ENCODE measurements at places on chromosomes 7 and 10. TPM values are rescaled to one million over a fixed set of nuclear protein-coding genes. Genes with fewer than 3 reads are reported as not detected.

- DNase-seq, result peak; percentile 88
Observed at GRCh38 chr7:151271699-151272355, 23.3 kb upstream of the SMARCD3 start.

DNA sequence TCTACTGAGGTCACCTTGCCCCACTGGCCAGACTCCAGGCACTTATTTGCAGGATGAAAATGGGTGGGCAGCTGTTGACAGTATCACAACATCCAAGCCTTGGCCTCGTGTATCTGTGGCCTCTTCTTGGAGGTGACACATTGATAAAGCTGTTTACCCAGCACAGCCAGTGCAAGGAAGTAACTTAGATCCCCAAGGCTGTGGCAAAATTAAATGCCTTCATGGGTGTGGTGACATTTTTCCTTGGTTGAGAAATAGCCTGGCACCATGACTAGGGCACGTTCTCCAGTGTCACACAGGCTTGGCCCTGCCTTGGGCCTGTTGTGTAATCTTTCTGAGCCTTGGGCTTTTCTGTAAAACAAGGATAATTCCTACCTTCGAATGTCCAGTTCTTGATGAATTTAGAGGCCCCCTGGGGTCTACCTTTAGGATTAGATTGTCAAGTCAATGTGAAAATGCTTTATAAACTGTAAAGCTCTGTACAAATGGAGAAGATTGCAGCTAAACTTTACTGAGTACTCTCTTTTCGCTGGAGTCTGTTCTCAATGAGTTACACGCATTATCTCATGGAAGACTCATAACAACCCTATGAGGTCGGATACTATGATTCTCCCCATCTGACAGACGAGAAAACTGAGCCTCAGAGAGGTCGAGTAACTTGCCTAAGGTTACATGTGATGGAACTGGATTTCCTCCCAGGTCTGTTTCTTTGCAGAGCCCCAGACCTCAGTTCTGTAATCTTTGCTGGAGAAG, 46.7 kb upstream of the LOXL4 start:
- DNase-seq, result no peak

DNA sequence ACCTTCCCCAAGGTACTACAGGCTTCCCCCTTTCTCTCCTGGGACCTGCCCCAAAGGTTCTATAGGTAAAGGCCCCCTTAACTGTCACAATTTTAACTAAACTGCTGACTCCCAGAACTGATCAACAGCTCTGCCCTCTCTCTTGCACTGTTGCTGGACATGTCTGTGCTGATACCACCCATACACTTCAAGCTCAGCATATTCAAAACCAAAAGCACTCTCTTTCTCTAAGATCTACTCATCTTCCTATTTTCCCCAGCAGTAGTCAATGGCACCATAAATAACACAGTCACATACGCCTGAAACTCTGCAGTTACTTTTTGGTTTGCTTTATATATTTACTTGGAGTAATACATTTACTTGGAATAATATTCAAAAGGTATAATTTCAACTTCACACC, 12.3 kb downstream of the OSBPL3 start:
- no peak for DNase-seq

DNA sequence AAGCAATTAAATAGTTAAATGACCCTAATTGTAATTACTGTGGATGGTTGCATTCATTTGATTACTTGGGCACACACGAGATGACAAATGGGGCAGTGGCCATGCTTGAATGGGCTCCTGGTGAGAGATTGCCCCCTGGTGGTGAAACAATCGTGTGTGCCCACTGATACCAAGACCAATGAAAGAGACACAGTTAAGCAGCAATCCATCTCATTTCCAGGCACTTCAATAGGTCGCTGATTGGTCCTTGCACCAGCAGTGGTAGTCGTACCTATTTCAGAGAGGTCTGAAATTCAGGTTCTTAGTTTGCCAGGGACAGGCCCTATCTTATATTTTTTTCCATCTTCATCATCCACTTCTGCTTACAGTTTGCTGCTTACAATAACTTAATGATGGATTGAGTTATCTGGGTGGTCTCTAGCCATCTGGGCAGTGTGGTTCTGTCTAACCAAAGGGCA, 8.3 kb downstream of the PCBD1 start:
- peak; percentile 85 for DNase-seq

GRCh38 chr10:89873055-89873454, 171.7 kb downstream of the KIF20B start:
- DNase-seq, result no peak

GRCh38 chr10:58859526-58859925, 316.9 kb upstream of the PHYHIPL start:
- DNase-seq, result no peak

GRCh38 chr7:30800785-30801252, 29.6 kb downstream of the MINDY4 start:
- peak; percentile 83 for DNase-seq

DNA sequence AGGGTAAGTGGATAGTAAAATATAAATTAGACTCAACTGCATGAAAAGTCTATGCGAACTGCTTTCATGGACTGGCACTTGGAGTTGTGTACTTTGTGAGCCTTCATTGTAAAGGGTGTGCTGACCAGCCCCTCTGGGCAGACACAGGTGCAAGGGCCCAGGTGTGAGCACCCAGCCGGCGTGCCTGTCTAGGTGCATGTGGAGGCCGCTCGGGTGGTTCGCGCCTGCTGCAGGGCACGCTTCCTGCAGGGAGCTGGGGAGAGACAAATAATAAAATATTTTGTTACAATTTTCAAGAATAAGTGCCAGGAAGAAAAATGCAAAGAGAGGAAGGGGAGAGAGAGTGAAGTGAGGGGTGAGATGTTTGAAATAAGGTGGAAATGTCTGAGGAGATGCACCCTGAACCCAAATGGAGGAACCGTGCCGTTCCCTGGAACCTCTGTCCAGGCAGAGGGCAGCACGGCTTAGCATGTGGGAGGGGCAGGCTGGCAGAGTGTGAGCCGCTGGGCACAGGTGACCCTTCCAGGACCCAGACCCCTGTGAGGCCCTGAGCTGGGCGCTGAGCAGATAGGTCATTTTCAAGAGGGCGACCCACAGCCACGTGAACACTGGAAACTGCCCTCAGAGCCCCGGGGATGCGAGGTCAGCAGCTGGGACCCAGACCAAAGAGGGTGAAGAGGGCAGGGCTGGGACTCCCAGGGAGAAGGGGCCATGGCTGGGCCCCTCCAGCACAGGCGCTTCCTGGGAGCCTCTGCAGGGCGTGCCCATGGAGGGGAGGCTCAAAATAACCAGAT, 28.7 kb downstream of the RNF32 start:
- no peak for DNase-seq

DNA sequence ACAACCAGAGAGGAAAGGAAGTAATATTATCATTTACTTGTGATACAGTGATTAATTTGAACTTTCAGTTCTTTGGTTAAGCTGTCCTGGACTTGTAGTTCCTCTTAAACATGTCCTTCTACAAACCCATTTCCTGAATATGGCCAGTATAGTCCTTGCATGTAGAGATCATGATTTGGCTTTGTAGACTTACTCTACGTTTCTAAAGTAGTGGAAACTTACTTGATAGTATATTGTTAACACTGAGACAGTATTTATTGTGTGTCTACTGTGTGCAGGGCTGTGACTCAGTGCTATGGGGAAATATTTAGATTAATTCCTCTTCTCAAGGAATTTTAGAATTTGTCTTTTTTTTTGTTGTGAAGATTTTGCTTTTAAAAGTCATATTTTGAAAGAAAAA, 109.5 kb downstream of the NRF1 start:
- peak; percentile 33 for DNase-seq

DNA sequence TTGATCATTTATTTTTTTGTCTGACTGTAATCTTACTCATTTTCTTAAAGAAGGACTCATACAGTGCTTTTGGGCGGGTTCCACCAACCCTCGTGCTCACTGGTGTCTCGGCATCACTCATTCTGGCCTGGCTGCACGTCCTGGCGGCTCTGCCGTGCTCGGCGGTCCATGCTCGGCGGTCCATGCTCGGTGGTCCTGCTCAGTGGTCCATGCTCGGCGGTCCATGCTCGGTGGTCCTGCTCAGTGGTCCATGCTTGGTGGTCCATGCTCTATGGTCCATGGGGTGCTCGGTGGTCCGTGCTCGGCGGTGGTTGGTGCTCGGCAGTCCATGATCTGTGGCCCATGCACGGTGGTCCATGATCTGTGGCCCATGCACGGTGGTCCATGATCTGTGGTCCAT, 72.5 kb downstream of the WDR37 start:
- DNase-seq, result no peak

GRCh38 chr10:119428789-119429188, 113.7 kb downstream of the RGS10 start:
- peak; percentile 93 for DNase-seq

DNA sequence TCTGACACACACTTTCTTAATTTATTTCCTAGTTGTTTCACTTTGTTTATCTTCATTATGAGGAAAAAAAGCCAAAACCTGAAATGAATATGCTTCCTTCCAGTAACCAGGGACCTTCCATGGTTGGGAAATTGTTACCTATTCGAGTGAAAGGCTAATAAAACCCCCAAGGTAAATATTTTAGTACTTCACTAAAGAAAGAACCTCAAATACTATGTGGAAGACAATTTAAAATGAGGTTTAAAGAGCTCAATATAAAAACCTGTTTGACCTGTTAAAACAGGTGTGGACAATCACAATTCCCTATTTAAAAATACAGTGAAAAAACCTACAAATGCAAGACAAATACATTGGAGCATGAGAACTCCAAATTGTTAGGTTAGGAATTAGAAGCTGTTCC, 192.6 kb downstream of the CFTR start:
- DNase-seq, result no peak

GRCh38 chr7:138607216-138608126, 93.7 kb downstream of the SVOPL start:
- DNase-seq, result no peak

DNA sequence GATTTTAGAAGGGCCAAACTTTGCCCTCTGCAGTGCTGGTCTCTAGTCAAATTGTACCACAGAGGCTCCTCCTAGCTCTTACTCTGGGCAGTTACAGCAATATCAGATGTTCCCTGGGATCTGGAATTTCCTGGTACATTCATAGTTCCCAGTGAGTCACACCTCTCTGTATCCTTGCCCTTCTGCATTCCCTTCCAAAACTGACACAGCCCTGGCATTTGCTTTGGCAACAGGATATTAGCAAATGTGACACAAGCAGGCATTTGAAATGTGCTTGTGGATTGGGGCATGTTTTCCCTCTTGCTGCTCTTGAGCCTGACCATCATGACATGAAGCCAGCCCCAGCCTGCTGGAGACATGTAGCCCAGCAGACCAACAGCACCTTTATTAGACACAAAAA, 284.7 kb upstream of the AKR1E2 start:
- DNase-seq, result peak; percentile 77

- DNase-seq, result no peak
Observed at GRCh38 chr7:1616741-1617140, 46.9 kb upstream of the PSMG3 start.

DNA sequence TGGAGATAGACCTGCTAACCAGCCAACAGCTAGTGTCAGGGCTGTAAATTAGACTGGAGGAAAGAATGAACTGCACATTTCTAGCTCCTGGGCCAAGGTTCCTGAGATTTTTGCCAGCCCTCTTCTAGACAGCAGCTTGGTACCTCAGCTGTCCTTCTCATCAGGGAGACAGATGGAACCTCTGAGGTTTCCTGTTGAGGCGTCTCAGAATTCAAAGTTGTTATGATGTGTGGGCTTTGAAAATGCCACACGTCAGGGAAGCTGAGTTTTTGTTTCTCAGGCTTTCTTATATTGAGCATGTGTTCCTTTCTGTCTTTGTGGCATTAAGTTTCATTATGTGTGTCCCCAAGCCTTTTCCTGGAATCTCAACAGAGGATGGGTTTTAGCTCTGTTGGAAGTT, 736.6 kb downstream of the AUTS2 start:
- no peak for DNase-seq

DNA sequence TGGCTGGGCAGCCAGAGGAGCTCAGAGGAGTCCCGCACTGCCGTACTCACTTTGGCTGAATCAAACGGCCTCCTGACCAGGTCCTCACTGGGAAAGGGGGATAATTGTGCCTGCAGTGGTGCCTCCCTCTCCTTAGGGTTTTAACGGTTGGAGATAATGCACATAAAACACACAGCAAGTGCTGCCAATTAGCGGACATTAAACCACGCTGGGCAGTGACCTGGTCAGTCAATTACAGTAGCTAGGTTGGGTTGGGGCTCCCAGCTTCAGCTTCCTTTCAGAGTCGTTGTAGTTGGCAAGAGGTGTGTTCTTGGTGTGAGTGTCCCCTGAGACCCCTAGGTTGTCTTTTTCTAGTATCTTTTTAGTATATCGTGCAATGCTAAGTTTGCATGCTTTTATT, 146.6 kb downstream of the C10orf105 start:
- no peak for DNase-seq

- DNase-seq, result no peak
Observed at GRCh38 chr7:133859871-133860450, 267.2 kb upstream of the LRGUK start.

- no peak for DNase-seq
Observed at GRCh38 chr7:104093127-104093526, 103.7 kb upstream of the RELN start.

DNA sequence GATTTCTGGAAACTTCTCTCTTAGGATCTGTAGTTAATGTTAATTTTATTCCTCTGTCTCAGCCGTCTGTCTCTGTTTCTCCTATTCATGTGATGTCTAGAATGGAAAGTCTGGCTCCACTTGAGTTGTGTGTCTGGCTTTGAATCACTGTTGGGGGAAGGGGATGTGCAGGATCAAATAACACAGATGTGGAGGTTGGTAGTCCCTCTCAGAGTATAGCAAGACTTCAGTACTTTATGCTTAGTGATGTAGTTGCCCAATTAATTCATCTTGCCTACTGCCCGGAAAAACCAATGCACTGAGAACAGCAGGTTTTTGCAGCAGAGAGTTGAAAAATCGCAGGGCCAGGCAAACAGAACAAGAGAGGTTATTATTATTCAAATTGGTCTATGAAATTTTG, 79.2 kb downstream of the PHTF2 start:
- peak; percentile 24 for DNase-seq

Gene GFRA1
- total RNA-seq, result 9.3 TPM

Gene LRRD1
- total RNA-seq, result not detected

Gene H2BK1
- not detected for total RNA-seq

Gene TMEM139
- total RNA-seq, result not detected

Gene HMX3
- not detected for total RNA-seq

Gene SFTPA1
- total RNA-seq, result not detected

Gene RALA
- total RNA-seq, result 20.3 TPM

Gene EIF3B
- 189 TPM for total RNA-seq

Gene NOD1
- 3.9 TPM for total RNA-seq
